ENCODE measurements at places on chromosomes 6 and 20.

GRCh38 chr20:51424270-51425117 lies 118.0 kb downstream of the NFATC2 start:
- no peaks in the 10 kb centered on the region for H3K4me1 ChIP-seq
- no peaks in the 10 kb centered on the region for H3K27me3 ChIP-seq
- no peaks in the 10 kb centered on the region for H3K36me3 ChIP-seq
- DNase-seq = no peak
- H3K27ac ChIP-seq = no peak overlapping the region

DNA sequence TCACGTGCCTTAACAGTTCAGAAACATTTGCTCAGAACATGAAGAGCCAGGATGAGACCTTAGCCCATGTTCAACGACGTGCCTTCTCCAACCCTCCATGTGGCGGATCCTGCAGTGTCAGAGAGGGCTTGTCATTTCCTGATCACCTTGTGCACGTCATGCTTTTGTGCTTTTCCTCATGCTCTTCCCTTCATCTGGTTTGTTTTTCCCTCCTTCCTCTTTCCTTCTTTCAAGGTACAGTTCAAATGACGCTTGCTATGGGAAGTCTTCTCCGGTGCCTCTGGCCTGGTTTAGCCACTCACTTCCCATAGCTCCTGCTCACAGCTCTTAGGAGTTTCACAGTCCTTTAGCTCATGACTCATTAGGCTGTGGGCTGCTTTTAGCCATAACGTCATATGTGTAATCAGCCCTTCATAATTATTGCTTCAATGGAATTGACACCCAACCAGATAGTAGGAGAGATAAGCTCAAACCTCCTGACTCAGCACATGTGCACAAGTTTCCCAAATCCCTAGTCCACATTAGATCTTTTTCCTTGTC lies 102.7 kb upstream of the CNKSR3 start:
- no peak overlapping the region for H3K4me3 ChIP-seq
- no peak overlapping the region for H3K27ac ChIP-seq
- no peak for DNase-seq
- H3K4me1 ChIP-seq = no peaks in the 10 kb centered on the region
- H3K27me3 ChIP-seq = no peaks in the 10 kb centered on the region
- H3K36me3 ChIP-seq = no peaks in the 10 kb centered on the region

- peaks cover 29% of the 10 kb centered on the region for H3K36me3 ChIP-seq
- H3K27ac ChIP-seq = no peak overlapping the region
- H3K27me3 ChIP-seq = no peaks in the 10 kb centered on the region
- no peak for DNase-seq
- no peak overlapping the region for H3K4me3 ChIP-seq
Measured at GRCh38 chr6:34343806-34344205, 48.7 kb downstream of the NUDT3 start.

DNA sequence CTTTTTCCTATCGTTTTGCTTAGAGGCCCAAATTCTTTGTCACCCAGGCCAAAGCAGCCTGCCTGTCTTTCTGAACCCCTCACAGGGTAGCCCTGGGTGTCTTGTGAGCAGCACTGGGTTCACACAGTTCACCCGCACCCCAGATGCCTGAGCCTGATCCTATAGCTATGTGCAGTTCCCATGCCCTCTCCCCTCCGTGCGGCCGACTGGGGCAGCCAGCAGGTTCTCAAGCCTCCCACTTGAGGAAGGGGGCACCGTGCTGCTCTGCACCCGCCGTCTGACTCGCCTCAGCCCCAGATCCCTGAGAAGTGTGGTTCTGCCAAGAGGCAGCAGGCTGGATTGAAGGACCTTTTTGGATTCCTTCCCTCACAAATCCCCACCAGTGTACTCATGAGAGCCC lies 89.0 kb downstream of the PSMB1 start:
- H3K36me3 ChIP-seq = no peaks in the 10 kb centered on the region
- H3K27me3 ChIP-seq = no peaks in the 10 kb centered on the region
- no peak overlapping the region for H3K4me3 ChIP-seq
- DNase-seq = no peak

DNA sequence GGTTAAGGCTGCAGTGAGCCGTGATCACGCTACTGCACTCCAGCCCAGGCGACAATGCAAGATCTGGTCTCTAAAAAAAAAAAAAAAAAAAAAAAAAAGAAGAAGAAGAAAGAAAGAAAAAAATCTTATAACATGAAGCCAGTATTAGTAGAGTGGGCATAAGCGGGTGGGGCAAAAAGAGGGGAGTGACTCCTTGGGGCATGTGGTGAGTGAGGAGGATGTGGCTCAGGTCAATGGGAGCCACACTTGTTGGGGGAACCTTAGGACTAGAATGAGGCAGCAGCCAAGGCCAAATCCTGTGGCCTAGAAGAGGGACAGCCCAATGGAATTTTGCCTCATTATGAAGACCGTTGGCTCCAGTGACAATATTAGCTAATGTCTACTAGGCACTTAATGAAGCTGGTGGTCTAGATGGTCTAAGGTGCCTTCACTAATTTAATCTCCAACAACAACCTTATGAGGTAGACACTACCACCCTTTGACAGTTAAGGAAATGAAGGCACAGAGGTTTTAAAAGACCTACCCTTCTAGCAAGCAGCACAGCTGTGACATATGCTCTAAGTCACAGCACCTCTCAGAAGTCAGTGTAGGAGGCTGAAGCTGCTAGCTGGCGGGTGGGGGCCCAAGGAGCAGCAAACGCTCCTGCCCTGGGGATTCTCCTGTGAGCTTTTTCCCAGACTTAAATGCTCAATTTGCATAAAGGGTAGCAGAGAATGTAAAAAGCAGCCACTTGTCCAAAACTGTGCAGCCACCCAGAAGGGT lies 23.6 kb upstream of the ARMC12 start:
- no peak overlapping the region for H3K4me3 ChIP-seq
- no peaks in the 10 kb centered on the region for H3K36me3 ChIP-seq
- no peaks in the 10 kb centered on the region for H3K4me1 ChIP-seq
- DNase-seq = peak; percentile 40
